ENCODE measurements at places on chromosomes 3 and 15.

DNA sequence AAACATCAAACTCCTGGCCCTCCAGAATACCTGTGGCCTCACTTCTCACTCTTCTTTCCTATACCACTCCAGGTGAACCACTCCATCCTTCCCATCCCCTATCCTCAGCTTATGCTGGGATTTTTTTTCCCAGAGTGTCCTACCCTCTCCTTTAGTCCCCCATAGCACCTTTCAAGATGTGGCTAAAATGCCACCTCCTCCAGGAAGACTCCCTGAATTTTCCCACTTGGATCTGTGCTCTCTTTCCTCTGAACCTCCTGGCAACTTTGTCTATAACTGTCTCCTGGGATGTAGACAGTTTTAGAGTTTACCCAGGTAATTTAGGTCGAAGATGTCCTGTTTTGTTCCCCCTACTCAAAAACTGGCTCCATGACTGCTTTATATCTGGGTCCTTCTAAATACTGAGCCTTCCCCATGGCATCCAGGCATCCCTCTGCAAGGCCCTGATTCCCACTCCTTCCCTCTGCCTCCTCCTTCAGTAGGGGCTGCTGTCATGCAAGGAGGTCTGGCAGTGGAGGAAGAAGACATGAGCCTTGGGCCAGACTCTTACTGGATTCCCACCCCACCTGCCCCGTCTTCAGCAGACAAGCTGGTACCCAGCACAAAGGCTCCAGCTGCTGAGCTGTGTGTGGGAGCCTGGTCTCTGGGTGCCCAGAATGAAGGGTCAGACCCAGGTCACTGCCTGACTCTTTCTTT lies 161.5 kb downstream of the SMAD6 start:
- no peak for DNase-seq

DNA sequence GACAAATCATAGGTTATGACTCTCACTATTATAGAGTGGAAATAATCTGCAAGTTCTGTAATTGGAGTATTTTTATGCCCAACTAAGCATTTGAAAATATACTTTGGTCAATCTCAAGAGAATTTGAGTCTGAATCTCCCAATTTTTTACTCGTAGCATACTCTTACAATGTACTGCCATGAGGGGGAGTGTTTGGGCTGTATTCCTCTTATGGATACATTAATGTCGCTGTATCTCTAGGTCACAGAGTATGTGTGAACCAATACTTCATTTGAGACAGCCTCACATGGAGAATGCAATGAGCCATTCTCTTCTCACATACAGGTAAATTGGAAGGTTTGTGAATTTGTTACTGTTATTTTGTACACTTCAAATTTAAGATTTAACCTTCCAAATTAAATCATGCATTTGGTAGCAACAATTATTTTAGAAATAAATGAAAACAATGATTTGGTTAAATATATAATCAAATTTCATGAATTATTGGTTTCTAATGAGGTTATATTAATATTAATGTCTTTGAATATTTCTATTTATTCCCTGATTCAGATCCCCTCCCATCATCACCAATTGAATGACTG lies 5.5 kb upstream of the CD200 start:
- no peak for DNase-seq

- DNase-seq, result no peak
Observed at GRCh38 chr3:160376681-160377080, 22.3 kb downstream of the IFT80 start.

GRCh38 chr3:141311170-141311495 lies 57.2 kb upstream of the ZBTB38 start:
- DNase-seq, result no peak

- no peak for DNase-seq
Observed at GRCh38 chr3:178676942-178677790, 140.9 kb downstream of the KCNMB2 start.

DNA sequence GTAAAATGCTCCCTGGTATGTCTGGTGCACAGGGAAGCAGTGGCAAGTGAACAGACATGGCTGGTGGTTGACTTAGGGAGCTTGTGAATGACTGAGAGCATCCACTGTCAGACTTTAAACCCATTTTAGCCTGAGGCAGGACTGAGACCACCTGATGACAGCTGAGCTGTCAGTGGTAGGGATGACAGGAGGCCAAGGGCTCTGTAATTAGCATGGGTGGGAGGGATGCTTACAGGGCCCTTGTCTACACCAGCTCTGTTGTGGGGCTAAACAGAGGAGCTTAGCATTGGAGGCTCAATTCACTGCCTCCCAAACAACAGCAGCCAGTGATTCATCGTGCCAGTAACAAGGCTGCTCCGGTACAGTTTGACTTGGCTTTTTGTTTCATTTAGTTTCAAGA lies 169.4 kb downstream of the CHST2 start:
- DNase-seq, result no peak

- DNase-seq, result no peak
Observed at GRCh38 chr3:189944285-189945145, 176.2 kb downstream of the P3H2 start.

DNA sequence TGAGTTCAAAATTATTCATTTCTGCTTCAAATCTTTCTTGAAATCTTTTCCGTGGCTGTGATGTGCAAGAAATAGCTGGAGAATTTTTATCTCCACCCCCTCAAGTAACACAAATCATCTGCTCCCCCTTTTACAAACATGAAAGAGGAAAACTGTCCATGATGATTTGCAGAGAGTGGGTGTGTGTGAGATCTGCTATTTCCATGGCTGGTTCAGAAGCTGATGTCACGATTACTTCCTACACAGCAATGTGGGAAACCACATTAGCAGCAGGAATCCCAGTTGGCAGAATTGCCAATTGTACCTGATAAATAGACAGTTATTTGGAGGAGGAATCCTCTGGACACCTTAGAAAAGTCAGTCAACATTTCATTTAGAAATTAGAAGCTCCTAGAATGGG lies 75.2 kb upstream of the GRM7 start:
- no peak for DNase-seq

- no peak for DNase-seq
Observed at GRCh38 chr3:65540666-65541065, 498.1 kb downstream of the MAGI1 start.

GRCh38 chr3:3200632-3201212 lies 21.2 kb upstream of the CRBN start:
- no peak for DNase-seq

DNA sequence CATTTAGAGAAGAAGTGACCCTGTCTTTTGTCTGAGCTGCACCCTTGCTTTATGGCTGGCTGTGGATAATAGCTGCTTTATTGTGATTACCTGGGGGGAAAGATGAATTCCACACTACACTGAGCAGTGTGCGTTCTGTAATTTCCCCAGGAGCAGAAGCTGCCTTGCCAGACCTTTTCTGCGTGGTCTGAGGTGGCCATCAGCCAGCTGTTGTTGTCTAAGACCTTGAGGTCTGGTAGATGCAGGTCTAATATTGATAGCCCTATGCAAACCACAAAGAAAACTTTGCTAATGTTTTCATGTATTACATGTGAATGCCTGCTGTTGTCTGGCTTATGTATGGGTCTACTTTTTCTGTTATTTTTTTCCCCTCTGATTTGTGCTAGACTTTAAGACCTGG lies 144.6 kb downstream of the THSD4 start:
- DNase-seq, result no peak

GRCh38 chr3:86954226-86954625 lies 36.7 kb downstream of the VGLL3 start:
- DNase-seq, result no peak

- DNase-seq, result no peak
Observed at GRCh38 chr15:37061996-37062395, 38.4 kb downstream of the MEIS2 start.

DNA sequence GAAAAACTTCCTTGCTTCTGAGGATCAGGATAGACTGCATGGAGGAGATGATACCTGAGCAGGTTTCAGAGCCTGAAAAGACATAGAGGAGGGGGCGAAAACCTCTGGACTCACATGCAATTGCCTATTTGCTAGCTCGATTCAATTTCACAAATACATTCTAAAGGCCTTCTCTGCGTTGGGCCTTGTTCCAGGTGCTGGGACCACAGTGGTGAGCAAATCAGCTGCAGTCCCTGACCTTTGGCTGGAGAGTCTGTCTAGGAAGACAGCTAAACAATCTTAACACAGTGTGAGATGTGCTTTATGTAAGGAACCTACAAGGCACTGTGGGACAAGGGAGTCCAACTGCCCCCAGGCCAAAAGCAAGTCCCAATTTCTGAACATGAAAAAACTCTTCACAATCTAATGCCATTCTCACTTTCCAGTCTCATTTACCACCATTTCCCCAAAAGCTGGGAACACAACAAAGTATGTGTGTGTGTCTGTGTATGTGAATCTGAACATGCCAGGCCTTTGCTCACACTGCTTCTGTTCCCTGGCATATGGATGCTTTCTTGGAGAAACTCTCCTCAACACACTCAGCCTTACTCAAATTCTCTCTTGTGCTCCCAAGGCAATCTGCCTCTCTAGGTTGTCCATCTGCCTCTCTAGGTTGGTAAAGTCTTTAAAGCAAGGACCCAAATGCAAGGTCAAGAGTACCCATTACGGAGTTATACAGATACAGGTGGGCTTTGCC lies 2.1 kb upstream of the PCCB start:
- no peak for DNase-seq

DNA sequence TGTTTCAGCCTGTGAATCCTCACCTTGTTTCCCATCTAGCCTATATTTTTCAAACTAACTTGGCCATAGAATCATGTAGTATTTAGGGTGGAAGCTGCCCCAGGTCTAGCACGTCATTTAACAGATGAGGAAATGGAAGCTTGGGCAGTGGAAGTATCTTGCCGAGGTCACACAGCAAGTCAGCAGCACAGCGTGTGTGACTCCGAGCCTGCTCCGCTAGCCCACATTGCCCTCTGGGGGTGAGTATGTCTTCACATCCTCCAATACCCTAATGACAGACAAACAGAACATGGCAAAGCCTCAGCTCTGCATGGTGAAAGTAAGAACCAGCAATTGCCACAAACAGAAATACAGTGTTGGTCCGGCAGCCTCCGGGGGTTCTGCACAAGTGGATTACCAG lies 2.2 kb upstream of the CCR5 start:
- no peak for DNase-seq

DNA sequence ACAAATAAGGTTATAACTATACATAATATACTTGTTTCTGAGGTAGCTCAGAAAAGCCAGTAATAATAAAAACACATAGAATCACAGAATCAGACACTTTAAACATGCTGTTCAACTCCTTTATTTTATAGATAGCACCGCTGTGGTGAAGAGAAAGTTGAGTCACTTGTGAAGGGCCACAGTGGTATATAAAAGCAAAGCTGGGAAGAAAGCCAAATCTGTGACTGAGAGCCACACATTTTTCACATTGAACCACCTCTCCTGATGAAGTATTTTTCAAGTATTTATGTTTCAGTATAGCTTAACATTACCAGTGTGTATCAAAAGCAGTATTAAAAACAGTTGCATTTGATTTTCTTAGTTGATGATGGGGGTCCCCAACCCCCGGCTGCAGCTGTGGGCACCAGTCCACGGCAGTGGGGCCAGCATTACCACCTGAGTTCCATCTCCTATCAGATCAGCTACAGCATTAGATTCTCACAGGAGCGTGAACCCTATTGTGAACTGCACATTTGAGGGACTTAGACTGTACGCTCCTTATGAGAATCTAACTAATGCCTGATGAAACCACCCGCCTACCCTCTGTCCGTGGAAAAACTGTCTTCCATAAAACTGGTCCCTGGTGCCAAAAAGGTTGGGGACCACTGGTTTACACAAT lies 46.2 kb downstream of the TBL1XR1 start:
- no peak for DNase-seq

DNA sequence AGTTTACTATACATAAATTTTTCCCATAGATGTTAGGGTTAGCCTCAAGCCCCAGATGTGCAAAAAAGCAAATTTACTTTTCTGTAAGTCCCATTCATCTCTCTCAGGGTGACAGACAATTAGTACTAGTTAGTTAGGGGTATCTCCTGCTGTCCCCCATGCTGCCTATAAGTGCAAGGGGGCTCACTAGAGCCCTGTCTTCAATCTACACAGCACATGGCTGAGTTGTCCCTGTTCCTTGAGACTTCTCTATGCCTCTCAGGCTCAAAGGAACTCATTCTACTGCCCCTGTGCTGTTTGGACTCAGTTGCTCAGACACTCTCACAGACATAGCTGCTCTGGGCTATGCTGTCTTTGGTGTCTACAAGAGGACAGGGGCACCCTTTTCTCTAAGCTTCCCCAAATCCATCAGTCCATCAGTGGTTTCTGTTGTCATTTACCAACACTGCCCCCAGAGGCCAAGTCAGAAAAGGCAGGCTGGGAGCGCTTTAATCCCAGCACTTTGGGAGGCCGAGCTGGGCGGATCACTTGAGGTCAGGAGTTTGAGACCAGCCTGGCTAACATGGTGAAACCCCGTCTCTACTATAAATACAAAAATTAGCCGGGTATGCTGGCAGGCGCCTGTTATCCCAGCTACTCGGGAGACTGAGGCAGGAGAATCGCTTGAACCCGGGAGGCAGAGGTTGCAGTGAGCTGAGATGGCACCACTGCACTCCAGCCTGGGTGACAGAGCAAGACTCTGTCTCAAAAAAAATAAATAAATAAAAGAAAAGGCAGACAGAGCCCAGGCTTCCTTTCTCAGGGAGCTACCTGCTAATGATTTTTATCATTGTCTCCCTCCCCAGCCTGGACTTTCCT lies 31.4 kb upstream of the PRTG start:
- DNase-seq, result no peak

DNA sequence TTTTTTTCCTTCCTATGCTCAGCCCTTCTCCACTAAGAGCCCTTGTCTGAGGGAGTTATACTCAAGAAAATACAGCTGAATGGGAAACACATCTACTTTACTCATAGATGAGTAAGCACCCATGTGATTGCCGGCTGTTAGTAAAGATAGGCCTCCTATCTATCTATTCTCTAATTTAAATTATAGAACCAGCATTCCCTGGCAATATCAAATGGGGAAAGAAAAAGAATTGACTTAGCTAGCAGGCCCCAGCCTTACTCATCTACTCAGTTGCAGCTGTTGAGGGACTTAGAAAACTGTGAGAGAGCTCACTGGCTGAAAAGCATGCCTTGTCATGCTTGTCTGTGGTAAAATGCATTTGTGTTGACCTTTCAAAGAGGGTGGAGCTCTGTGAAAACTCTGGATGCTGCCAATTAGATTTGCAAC lies 116.9 kb upstream of the LRRFIP2 start:
- DNase-seq, result no peak

DNA sequence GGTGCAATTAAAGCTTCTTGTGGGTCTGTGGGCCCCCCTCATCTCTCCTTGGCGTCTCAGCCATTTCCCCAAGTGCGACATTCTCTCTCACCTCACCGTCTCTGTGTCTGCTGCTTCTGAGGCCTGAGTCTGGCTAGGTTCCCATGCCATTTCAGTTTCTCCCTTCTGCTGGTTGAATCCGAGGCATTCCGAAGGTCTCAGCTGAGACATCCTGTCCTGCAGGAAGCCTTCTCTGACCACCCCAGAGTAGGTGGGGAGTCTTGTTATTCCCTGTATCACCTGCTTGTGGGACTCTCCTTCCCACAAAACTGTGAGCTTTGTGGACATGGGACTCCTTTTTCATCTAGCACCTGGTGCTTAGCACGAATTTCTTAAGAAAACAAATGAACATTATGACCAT lies 78.3 kb downstream of the ASB7 start:
- no peak for DNase-seq

Measured in activated naive CD8-positive, alpha-beta T cell treated with anti-CD3 and anti-CD28 coated beads, Interleukin-2, amount 50 U/mL, for 16 hours (primary cell).